ENCODE measurements at places on chromosomes 2 and 18.

DNA sequence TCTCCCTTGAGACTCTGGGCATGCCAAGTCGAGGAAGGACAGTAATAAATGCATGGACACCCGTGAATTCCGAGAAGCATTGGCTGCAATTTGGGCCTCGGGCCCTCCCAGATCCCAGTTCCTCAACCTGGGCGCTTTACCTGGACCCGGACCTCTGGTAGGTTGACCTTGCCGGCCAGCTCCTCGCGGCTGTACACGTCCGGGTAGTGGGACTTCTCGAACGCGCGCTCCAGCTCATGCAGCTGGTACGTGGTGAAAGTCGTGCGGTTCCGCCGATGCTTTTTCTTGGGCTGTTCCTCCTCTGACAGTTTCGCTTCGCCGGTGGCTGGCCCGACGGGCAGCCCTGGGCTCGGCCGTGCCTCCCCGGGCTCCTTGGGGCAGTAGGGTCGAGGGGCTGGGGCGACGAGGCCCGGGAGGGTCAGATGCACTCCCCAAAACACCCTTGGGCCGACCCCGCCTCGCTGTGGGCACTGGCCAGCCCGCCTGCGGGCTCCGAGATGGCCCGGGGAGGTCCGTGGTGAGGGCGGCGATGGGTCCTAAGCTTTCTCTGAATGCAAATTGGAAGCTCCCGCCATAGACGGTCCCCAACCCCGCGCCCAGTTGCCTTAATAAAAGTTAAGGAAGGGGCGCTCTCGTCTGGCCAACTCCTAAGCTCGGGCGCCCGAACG is 899 bp downstream of the RAX start:
- DNase-seq: no peak

GRCh38 chr2:147512206-147512605 is 332.6 kb upstream of the ACVR2A start:
- no peak for DNase-seq

- DNase-seq: no peak
Observed at GRCh38 chr2:226337941-226338600, 461.5 kb downstream of the IRS1 start.

GRCh38 chr2:221255862-221256261 is 316.2 kb downstream of the EPHA4 start:
- DNase-seq: no peak

DNA sequence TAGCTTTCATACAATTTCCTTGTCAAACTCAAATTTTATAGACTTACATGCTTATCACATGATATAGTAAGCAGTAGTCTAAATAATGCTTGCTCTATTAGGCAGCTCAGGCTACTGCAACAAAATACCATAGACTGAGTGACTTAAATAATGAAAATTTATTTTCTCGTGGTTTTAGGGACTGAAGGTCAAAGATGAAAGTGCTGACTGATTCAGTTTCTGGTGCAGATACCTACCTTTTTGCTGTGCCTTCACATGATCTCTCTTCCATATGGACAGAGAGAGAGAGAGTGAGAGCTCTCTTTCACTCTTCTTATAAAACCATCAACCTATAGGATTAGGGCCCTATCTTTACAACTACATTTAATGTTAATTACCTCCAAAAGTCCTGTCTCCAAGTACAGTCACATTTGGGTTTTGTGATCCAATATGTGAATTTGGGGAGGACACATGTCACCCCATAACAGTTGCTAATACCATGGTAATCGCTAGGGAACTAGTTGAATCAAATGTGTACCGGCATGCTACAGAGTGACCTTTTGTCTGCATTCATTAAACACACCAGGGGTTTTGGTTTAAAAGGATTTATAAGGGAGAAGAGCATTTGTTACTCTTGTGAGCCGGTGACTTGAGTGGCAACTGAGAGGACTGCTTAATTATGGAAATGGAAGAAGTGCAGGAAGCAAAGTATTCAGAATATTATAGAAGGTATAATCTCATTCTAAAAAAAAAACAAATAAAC is 723.4 kb upstream of the LRRTM4 start:
- no peak for DNase-seq

DNA sequence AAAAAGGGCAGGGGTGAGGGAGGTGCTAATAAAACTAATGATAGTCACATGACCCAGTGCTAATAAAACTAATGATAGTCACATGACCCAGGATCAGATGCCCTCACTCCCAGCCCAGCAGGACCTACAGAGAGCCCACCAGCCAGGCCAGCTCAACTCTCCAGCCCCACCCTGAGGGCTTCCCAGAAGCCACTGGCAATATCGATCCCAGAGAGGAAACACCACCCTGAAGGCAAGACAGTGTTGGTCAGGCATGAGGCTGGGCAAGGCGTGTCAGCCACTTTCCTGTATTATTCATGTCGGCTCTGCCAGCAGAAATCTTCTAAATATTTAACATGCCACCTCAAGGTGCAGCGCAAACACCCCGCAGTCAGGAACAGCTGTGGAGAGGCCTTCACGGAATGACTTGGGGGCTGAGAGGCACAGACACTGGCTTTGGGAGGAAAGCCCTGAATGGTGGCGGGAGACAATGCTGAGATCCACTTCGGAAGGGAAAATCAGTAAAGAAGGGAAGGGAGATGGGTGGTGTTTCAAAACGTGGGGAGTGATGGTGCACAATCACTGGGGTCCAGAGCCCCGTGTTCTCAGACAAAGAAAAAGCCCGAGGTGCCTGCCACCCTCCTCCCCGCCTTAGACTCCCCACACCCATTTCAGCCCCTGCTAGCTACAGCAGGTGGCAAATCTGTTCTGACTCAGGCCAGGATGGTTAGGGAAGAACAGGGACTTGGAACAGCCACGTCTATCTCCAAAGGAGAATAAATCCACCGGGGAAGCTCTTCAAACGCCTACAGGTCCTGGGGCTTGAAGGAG is 1.4 kb downstream of the REEP1 start:
- DNase-seq: no peak

- DNase-seq: no peak
Observed at GRCh38 chr2:15591373-15591691, 336 bp upstream of the DDX1 start.

GRCh38 chr2:189109921-189110397 is 69.6 kb downstream of the COL5A2 start:
- no peak for DNase-seq

DNA sequence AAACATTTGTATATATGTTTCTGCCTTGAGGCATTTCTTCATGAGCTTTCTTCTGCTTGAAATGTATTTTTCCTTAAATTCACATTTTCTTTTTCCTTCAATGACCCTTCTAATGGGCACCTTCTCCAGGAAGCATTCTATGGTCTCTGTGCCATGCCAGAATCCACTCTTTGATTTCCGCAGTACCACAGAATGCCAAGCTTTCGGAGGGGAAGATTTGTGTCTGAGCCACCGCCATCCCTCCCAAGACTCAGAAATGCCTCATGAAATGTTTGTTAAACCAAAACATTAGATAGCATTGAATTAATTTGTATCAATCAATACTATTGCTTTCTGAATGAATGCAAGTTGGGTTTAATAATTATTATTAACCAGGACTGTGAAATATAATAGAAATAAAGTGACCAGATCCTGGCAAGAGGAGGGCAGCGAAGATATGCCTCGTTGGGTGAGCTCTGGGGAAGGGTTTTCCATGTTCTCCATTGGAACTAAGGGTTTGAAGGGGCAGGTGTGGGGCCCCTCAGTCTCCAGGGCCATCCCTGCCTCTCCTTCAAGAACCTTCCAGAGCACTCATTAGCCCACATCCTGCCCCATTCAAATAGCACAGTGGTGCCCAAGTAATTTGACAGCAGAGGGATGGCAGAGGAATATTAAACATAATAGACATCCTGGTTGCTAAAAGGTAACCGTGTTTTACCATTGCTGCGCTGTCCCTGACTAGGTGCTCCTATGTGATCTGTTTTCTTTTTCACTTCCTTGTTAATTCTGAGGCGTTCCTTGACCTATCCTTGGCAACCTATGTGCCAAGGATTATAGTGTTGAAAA is 189.6 kb downstream of the MYCN start:
- DNase-seq: no peak

DNA sequence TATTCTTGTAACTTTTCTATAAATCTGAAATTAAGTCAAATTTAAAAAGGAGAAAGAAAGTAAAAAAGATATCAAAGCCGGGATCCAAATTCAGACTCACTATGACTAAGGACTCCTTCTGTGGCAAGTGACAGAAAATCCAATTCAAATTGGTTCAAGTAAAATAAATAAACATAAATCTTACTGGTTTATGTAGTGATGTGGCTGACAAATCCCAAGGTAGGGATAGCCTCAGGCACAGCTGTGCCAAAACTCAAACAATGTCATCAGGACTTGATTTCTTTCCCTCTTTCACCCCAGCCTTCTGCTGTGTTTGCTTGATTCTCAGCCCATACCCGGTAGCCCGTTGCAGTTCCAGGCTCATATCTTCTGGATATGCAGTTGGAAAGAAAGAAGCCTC is 284.6 kb downstream of the SP3 start:
- DNase-seq: peak; percentile 27

- DNase-seq: peak; percentile 11
Observed at GRCh38 chr2:152584301-152584700, 133.0 kb downstream of the PRPF40A start.

- no peak for DNase-seq
Observed at GRCh38 chr2:40090044-40090443, 311.0 kb upstream of the THUMPD2 start.

GRCh38 chr18:77894060-77894459 is 644.4 kb downstream of the GALR1 start:
- no peak for DNase-seq

- DNase-seq: peak; percentile 79
Observed at GRCh38 chr2:45014016-45014702, 4.9 kb upstream of the SIX2 start.

GRCh38 chr2:128602038-128602698 is 283.5 kb upstream of the HS6ST1 start:
- DNase-seq: no peak

DNA sequence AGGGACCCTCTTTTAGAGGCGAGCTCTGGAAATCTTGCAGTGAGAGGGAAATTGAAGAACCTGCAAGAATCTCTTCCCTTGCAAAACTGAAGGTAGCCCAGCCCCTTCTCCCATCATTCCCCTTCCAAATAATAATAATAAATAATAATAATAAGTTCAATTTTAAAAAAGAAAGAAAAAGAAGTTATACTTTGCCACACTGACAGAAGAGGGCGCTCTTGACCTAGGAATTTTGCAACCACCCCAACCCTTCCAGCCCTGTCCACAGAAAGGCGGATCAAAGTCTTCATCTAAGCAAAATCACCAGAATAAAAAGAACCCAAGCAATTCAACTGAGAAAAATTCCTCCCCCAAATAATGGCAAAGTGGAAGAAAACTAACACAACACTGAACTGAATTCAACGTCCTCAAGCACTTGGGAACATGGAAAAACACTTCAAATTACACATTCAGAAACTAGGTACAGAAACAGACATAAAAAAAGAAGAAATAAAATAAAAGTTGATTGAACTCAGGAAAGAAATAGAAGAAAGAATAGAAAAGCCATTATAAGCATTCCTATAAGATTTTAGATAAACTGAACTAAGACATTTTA is 98.9 kb upstream of the GLS start:
- DNase-seq: peak; percentile 52
